ENCODE measurements at places on chromosomes 12 and 14.

DNA sequence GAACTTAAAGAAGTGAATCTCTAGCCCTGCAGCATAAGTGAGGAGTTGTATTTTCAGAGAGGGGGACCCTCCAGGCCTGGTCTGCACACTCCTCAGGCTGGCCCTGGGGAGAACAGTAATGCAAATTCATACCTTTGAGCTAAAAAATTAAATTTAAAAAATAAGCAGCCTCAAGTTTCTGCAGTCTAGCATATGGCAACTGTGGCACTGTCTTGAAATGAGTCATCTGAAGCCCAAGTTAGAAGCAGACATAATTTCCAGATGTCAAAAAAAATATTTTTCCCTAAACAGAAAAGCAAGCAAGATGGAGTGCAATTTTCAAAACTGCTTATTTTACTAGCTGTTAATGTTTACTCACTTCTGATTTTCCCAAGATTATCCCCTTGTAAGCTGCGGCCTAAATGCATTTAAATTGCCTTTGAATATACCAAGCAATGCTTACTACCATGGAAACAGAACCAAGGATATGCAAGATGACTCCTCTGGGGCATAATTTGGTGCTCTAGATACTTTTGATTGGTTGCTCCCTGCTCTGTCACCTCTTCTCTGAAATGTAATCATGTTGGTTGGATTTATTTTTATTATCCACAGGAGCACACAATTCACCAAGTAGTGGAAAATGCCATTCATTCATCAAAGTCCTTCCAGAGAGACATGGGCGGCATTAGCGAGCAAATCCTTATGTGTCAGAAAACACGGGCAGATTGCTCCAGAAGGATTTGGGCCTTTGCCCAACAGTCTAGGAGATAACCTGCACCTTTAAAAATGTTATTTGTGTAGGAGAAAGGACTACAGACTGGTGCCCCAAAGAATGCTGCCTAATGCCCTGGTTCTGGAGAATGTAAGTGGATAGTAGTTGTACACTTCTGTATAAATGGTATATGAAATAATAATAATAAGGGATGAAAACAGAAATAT, 25.0 kb upstream of the DHRS7 start:
- no peak for DNase-seq

GRCh38 chr12:24728366-24728765, 220.5 kb downstream of the BCAT1 start:
- no peak for DNase-seq

DNA sequence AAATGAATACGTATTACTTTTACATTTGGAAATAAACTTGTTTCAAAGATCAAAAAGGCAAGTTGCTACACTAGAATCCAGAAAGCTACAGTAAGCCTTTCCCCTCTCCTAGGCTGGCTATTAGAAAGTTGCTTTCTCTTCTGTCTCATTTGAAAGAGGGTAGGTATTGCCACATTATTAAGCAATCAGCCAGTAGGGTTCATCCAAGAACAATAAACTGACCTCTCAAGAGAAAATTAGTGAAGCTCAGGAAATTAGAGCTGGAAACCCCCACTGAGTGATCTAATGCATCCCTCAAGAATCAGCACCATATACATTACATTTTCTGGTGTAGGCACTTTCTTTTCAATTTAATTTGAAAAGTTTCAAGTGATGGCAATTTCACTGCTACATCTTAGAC, 4.5 kb upstream of the TMEM233 start:
- DNase-seq, result no peak

DNA sequence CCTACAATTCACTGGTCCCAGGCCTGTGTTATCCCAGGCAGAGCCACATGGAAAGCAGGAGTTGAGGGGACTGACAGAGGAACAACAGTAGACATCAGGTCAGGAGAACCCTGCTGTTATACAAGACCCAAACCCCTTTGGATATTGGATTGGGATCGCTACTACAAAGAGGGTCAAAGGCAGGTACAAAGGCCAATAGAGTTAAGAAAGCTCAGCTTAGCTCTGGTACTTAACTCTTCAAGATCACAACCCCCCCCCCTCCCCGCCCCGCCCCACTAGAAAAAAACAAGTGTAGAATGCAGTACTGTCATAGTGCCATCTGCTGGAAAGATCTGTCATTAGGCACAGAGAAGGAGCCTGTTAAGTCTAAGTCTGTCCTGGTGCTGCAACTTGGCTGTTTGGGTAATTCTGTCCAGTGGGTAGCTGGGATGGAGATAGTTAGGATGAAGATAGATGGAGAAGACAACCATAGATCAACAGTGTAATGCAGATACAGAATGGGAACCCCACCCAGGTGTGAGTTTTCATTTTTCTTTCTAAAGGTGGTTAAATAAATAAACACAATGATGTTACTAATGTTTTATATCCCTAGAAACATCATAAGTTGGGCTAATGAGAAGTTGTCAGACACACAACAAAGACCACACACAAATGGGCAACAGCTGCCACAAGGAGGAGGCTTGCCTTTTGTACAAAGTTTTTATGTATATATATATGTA, 17.2 kb downstream of the REM2 start:
- no peak for DNase-seq

- DNase-seq, result no peak
These were observed 16.4 kb upstream of the PUS1 start for GRCh38 chr12:131912518-131913274.

- peak; percentile 67 for DNase-seq
These were observed 991.9 kb downstream of the TMEM121 start for GRCh38 chr14:106518054-106518943.

- DNase-seq, result no peak
These were observed 420.6 kb downstream of the LRFN5 start for GRCh38 chr14:42027271-42027670.

DNA sequence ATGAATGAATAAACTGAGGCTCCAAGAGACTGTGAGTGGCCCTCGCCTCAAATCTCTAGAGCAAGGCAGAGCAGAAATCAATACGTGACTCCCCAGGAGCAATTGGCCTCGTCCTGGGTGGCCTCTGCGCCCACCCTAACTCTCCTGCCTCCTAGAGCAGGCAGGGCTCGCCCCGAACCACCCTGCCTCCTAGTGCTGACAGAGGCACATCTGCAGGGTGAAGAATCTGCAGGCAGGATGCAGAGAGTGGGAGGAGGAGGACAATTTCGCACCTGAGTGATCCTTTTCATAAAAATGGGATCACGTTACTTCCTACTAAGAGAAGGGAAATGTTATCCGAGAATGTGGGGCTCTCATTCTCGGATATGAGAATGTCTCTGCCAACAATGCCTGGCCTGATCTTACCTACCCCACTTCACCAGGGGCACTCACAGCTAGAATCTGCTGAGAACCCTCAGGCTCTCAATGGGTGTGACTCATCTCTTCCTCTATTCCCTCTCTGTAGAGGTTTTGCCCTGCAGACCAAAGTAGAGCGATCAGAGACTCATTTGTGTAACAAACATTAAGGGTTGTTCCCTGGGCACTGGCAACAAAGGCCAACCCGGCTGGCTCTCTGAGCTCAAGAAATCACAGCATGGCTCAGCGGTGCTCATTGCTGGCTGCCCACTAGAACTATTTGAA, 61.7 kb upstream of the BCL2L14 start:
- no peak for DNase-seq

DNA sequence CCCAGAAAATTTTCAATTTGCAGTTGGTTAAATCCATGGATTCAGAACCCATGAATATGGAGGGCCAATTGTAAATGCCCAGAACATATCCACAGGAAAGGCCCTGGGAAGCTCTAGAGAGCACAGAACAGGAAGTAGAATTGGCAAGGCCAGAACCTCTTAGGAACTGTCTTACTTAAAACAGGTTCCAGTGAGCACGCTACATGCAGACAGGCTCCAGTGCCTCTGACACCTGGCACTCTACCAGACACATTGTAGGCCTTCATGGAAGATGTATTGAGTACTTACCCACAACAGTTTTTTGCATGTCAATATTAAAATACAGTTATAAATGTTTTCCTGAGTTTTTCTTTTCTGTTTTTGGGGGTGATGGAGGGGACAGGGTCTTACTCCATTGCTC, 188.2 kb upstream of the FRMD6 start:
- DNase-seq, result no peak

GRCh38 chr12:6285532-6286306, 24.8 kb upstream of the PLEKHG6 start:
- DNase-seq, result no peak

GRCh38 chr14:55713486-55713885, 133.5 kb downstream of the KTN1 start:
- no peak for DNase-seq

GRCh38 chr12:5328669-5329517, 103.0 kb upstream of the NTF3 start:
- no peak for DNase-seq

DNA sequence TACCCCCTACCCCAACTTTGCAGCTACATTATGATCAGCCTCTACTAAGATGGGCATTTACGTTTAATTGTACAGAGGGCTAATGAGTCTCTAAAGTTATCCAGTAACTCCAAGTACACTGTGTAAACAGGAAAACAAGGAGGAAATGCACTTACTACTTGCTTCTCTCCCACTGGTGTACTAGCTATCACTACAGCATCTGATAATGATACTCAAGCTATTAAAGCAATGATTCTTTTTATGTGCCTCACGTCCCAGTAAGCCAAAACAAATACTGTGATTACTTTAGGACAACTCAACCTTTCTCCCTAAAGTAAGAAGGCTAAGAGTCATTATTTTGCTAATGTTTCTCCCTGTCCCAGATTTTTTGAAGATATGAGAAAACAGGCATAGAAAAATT, 128.6 kb upstream of the CCDC175 start:
- DNase-seq, result no peak

- no peak for DNase-seq
These were observed 6.5 kb upstream of the BCAT1 start for GRCh38 chr12:24955389-24955788.

- no peak for DNase-seq
These were observed 927.7 kb downstream of the FLRT2 start for GRCh38 chr14:86457481-86458135.

- no peak for DNase-seq
These were observed 88.6 kb upstream of the TMEM233 start for GRCh38 chr12:119505001-119505400.

DNA sequence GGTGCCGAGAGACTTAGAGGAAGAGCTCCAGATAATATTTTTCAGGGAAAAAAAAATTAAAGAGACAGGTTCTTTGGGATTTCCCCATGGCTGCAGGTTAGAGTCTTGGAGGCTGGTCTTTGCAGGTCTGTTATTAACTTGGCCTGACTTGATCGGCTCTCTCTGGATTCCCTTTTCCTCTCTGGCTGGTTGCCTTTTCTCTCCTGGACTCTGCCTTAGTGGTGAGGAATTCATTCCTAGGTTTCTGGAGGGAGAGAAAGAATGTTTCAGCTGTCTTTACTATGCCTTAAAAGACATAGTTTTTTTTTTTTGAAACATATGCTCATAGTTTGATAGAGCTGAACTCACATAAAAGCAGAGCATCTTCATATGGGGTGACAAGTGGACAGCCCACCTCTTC, 336.3 kb downstream of the BMP4 start:
- DNase-seq, result no peak

DNA sequence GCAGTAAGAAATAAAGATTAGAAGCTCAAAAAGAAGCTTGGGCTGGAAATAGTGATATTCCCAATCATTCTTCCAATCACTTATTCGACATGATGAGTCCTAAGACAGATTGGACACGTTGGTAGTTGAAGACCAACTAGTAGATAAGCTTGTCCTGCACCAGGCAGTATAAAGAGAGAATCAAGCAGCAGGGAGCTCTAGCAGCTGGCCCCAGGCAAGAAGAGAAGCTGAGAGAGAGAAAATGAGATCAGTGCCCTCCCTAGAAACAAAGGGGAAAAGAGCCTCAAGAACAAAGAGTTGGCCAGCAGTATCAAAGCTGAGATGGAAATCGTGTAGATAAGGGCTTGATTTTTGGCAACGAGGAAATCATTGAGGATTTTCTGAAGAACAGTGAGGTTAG, 20.6 kb downstream of the RASSF8 start:
- DNase-seq, result no peak

- DNase-seq, result no peak
These were observed 2.0 kb downstream of the DDIT3 start for GRCh38 chr12:57518176-57518919.

DNA sequence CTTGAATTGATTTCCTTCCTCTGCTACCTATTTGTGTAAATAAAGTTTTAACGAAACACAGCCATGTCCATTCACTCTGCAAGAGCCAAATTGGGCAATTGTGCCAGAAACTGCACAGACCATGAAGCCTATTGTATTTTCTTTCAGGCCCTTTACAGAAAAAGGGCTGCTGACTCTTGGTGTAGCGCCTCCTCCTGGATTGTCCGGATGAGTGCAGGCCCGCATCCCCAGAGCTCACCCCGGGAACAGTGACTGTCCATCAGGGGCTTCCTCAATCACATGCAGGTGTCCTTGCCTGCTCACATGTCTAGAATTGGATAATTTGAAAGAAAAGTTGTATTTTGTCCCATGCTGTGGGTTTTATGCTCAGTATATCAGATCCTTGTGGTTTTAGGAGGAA, 1282.2 kb downstream of the AACS start:
- no peak for DNase-seq

- DNase-seq, result no peak
These were observed 1.3 kb downstream of the FAM222A start for GRCh38 chr12:109714913-109715244.

GRCh38 chr12:27060740-27061139, 21.6 kb downstream of the C12orf71 start:
- DNase-seq, result no peak

DNA sequence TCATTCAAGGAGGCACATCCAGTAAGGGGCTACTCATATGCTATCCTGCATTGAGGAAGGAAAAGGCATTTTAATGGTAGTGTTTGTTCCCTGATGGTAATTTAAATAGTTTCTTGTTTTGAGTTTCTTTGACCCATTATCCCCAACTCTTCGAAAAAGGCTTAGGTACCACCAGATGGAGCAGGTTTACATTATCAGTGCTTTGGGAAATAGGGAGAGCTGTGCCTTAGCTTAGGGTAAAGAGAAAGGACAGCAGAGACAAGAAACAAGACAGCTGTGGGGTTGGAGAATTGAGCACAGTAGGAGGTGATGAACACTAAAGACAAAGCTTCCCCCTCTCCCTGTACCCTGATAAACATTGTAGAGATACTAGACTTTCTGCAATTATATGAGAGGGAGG, 29.1 kb upstream of the HELB start:
- no peak for DNase-seq

DNA sequence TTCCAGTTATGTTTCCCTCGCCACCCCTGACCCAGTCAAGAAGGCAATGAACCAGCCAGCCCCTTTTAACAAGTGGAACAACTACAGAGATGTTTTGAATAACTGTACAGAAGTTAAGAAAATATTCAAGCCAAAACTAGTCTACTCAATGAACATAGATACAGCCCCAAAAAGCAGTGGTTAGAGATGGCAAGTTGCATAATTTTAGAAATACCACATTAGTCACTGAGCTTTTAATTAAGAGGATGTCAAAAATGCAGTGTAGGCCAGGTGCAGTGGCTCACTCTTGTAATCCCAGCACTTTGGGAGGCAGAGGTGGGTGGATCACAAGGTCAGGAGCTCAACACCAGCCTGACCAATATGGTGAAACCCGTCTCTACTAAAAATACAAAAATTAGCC, 27.2 kb downstream of the PROX2 start:
- DNase-seq, result no peak

GRCh38 chr12:124152731-124153130, 142.2 kb upstream of the RFLNA start:
- DNase-seq, result no peak

Data from stimulated activated CD8-positive, alpha-beta memory T cell treated with anti-CD3 and anti-CD28 coated beads, Interleukin-4, amount 100 ng/mL, for 1 hour (primary cell).